ENCODE measurements at places on chromosomes 7 and 10.
A peak's percentile ranks its signal among the peaks of the same experiment; 100 is the strongest.

- DNase-seq: peak; percentile 63
Measured at GRCh38 chr7:141012044-141012685, 2.6 kb downstream of the MRPS33 start.

- no peak for DNase-seq
Measured at GRCh38 chr7:30165590-30165989, 30.8 kb downstream of the MTURN start.

DNA sequence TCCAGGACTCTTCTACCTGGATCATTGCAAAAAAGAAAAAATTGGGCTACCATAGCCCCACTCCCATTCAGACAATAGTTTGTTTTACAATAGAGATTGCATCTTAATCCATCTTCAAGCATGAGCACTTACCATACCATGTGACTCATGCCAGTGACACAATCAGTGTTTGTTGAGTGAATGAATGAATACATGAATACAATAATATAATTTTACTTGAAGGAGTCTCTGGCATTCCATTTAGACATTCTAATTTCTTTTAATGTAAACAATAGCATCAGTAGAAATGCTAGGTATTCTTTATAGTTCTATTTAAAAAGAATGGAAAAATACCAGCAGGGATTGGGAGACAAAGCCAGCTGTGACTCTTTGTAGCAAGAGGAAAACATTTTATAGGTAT is 141.6 kb upstream of the AKR1E2 start:
- no peak for DNase-seq

DNA sequence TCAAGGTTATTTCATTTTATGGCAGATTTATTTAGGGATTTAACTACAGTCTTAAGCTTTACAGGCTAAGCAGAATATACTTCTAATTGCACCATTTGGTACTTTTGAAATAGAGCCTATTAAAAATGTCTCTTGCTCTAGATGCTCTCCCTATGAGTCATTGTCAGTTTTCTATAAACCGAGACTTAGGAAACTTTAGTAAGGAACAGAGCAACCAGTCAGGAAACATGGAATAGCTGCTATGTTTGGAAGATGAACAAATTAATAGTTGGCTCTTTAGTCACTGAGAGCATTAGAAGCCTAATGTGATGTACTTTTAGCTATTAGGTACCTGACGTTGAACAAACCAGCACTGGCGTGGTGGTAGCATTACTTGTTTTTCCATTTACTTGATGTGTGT is 35.3 kb downstream of the INPP5F start:
- DNase-seq: no peak

GRCh38 chr7:2663121-2663886 is 24.7 kb upstream of the AMZ1 start:
- no peak for DNase-seq

GRCh38 chr10:94402843-94403379 is 570 bp downstream of the TBC1D12 start:
- peak; percentile 67 for DNase-seq

GRCh38 chr7:84941291-84941690 is 245.6 kb downstream of the SEMA3D start:
- no peak for DNase-seq

- no peak for DNase-seq
Measured at GRCh38 chr10:66239062-66239461, 686.8 kb upstream of the LRRTM3 start.

DNA sequence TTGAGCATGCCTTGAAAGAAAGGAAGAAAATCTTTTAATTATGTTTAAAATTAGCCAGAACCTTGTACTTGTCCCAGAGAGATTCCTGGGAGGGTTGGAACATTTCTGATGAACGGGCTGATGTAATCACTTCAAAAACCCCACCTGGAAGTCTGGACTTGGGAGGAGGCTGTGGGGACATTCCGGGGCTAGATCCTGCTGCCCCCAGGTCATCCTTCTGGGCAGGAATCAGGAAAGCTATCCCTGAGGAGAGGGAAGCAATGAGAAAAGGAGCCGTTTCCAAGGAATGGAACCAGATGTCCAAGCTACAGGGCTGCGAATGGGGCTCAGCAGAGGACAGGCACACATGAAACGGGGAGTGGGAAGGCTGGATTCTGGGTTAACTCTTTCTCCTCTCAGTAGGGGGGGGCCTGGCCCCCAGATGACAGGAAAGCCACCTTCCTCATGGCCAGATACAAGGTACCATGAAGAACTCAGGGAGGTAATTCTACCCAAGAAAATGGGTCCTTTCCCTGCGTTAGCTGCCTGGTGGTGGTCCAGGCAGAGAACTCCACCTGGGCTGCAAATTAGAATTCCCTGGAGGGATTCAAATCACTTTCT is 280.1 kb downstream of the TCF7L2 start:
- DNase-seq: peak; percentile 47

- peak; percentile 74 for DNase-seq
Measured at GRCh38 chr7:106056513-106057203, 55.5 kb downstream of the SYPL1 start.
